ENCODE measurements at places on chromosomes 5 and 9.

DNA sequence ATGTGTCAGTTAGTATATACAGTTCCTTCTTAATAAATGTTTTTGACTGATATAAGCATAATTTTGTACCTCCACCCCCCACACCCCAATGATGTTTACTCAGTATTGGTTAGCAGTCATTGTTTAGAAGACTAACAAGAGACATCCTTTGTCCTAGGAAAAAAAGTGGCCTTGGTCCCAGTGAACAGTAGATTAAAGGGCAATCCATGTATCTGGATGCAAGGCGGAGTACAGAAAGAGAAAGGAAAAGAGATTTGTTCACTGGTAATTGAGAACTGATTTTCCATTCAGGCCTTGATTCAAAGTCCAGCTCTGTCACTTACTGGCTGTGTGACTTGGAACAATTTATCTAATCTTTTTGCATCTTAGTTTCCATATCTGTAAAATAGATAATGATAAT lies 4.6 kb downstream of the RALGPS1 start:
- DNase-seq, result no peak

GRCh38 chr5:168656633-168657032 lies 77.5 kb upstream of the PANK3 start:
- DNase-seq, result peak; percentile 99

GRCh38 chr9:114691046-114691955 lies 9.3 kb upstream of the TEX48 start:
- peak; percentile 80 for DNase-seq

GRCh38 chr5:41087461-41087860 lies 16.3 kb upstream of the MROH2B start:
- DNase-seq, result no peak

DNA sequence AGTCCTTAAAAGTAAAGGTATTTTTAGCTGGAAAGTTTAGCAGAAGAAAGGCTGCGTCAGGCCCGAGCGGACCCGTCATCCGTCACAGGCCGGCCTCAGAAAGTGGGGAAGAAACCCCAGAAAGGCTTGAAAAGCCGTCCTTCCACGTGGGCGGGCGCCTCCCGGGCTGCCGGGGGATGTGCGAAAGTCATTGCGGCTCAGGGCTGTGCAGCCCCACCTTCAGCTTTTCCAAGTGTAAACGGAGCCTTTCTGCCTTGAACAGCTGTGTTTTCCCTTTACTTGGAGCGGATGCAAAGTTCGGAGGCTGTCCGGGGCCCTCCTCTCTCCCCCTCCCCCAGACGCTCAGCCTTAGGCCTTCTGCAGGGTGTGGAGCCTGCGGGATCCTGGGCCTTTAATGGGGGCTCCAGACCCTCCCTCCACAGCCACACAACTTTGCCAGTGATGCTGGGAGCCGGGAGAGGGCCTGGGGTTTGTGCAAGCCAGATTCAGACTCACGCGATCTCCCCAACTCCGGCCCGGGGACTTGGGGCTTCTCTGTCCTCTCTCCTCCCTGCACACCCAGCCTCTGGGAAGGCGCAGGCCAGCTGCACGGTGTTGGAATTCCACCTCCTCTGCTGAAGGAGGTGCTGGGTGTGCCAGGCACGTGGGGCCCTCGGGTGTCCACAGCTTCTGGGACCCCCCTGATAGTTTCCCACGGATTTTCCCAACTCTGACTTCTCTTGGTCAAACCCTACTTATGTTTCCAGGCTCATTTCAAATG lies 95.5 kb upstream of the RAPGEF1 start:
- DNase-seq, result no peak

DNA sequence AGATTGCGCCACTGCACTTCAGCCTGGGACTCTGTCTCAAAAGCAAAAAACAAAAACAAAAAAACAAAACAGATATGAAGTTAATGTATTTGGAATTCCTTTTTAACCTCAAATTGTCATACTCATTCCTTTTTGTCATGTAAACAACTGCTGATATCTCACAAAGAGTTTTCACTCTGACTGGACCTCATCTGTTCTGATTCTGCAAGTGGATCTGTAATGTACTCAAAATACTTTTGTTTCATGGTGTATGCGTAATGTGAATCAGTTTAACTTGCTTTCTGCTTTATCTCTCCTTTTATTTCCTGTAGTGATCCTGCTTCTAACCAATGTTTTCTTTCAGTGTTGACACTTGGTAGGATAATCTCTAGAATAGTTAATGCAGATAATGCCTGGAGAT lies 106.7 kb downstream of the FOCAD start:
- DNase-seq, result peak; percentile 80

- no peak for DNase-seq
Observed at GRCh38 chr9:120431268-120431667, 148.7 kb downstream of the CDK5RAP2 start.

DNA sequence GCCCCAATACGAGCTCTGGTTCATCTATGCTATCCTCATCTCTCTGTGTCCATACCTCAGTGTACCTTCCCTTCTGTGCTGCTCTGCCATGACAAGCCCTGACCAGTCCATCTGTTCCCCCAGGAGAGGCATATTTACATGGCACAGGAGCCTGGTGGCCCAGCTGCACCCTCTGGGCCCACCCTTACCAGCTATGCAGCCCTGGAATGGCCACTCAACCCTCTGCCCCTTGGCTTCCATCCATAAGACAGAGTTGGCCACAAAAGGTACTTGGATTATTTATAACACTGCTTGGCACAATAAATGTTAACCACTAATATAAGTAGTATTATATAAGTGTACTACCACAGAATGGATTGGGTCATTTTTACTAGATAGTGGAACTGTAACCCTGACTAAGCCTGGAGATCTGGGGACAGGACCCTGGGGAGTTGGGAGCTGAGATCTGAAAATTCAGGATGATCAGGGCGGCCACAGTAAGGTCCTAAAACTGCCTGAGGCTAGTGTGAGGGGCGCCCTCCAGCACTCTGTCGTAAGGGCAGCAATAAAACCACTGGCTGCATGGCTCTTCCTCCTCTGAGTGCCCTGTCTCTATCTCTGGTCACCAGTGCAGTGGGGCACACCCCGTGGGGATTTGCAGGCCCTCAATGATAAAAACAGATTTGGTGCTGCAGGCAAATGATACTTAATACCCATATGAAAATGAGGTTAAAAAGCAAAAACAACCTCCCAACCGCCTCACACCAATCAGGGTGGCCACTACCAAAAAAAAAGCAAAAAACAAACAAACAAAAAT lies 65.8 kb downstream of the SEMA4D start:
- no peak for DNase-seq

GRCh38 chr5:16411741-16412455 lies 53.7 kb downstream of the ZNF622 start:
- DNase-seq, result no peak

DNA sequence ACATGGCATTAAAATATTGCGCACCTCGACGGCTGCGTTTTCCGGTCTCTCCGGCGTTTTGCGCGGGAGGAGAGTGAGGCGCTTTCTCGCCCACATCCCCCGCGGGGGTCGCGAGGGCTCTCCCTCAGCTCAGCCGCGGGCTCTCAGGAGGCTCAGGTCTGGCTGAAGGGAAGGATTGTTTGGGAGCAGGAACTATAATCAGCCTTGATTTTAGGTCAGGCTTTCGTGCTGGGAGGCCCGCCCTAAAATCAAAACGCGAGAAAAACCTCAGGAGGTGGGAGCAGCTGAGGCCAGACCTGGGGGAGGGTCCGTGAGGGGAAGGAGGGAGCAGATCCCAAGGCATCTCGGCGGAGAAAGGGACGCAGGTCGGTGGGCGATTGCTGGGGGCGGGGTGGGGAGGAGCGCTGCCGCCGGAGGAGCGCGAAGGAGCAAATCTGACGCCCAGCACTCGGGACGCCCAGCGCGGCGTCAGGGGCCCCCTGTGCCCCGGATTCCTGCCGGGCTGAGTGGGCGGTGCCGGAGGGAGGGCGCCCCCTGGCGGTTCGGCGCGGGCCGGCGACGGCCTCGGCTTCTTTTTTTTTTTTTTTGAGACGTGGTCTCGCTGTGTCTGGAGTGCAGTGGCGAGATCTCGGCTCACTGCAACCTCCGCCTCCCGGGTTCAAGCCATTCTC lies 18.7 kb upstream of the RNF130 start:
- peak; percentile 51 for DNase-seq

DNA sequence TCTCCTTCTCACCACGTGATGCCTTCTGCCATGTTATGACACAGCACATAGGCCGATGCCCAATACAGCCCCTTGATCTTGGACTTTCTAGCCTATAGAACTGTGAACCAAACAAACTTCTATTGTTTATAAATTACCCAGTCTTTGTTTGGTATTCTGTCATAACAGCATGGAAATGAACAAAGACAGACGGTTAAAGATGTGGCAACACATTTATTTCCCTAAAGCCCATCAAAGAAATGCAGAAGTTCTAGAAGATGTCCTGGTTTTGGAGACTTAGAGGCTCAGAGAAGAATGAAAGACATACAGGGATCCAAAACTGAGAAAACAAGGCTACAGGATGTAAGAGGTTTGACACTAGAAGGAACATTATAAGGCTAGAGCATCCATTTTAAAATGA lies 600.8 kb upstream of the DAB2 start:
- DNase-seq, result no peak

DNA sequence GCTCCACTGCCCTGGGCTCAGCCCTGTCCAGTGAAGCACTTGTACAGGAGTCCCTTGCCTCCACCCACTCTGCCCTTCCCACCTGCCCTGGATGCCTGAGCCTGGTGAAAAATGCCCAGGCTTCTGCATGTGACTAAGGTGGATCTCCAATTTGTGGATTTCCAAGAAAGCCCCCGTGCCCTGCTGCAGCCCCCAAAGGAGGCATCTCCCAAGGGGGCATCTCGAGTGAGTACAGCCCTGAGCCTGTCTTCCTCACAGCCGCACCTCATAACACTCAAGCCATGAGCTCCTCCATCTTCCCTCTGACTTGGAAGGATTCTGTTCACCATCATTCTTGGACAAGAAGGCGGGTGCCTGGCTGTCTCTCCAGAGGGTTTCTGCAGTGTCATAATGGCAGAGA lies 158.0 kb upstream of the PPP1R26 start:
- DNase-seq, result no peak

DNA sequence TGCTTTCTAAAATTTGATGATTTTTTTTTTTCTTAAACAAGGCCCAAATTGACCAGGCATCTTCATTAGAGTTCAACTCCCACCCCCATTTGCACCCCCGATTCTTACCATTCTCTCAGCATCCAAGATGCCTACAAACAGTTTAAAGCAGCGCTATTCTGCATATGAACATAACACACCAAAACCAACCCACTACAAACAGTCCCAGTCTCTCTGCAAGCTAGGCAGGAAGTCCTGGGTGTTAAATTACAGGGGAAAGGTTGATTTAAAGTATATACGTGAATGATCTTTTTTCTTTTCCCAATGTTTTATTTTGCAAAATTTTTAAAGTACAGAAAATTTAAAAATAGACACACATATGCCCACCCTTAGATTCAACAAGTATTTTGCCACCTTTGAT lies 127.0 kb downstream of the ADAMTS12 start:
- no peak for DNase-seq

GRCh38 chr5:33379757-33380156 lies 61.0 kb upstream of the TARS1 start:
- peak; percentile 64 for DNase-seq

- DNase-seq, result peak; percentile 39
Observed at GRCh38 chr5:6786786-6787495, 73.7 kb downstream of the TENT4A start.

DNA sequence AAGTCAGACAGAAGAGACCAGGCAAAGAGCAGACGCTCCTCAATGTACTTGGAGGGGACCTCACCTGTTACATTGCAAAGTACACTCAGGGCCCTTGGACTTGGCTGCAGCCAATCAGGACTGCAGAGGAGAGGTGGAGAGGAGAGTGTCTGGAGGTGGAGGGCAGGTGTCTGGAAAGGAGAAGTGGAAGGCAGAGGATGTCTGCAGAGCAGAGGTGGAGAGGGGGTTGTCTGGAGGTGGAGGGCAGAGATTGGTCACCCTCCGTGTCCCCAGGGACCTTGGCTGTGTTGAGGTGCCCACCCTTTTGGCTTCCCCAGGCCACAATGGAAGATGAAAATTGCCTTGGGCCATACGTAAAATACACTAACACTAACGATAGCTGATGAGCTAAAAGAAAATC lies 241.3 kb upstream of the IRX2 start:
- DNase-seq, result no peak

All from amniotic epithelial cell (primary cell).